ENCODE measurements at places on chromosomes 2 and 18.

DNA sequence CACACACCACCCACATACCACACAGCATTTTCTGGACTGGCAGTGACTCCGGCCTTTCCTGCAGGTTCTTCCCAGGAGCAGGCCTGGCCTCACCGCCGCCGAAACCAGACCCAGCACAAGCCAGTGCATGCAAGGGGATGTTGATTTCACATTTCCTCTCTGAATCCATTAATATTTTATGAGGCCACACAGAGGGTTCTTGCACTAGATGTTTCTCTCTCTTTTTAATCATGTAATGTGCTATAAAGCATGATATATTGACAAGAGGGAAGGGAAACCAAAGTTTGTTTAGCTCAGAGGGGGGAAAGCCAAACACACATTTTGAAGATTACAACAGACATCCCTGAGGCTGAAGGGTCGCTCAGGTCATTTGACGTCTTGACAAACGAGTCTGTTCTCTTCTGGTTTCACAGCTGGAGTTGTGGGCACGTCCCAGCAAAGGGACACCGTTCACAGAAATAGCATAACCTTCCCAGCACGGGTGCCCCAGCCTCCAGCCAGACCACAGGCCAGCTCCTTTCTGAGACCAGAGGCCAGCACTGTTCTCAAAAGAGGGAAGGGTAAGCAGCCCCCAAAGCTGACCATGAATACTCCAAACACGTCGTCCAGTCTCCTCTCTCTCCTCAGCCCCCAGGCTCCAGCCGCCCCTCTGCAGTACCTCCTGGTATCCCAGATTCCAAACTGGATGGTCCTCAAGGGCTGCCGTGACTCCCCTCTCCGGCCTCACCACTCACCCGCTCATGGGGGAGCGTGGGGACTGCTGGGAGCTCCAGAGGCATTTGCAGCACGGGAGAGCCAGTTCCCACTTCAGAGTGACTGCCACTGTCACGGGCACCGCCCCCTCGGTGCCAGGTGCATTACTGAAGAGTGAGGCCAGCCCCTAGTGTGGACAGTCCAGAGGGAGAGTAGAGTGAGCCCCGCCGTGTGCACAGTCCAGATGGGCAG, 340.3 kb upstream of the SALL3 start:
- DNase-seq = no peak

DNA sequence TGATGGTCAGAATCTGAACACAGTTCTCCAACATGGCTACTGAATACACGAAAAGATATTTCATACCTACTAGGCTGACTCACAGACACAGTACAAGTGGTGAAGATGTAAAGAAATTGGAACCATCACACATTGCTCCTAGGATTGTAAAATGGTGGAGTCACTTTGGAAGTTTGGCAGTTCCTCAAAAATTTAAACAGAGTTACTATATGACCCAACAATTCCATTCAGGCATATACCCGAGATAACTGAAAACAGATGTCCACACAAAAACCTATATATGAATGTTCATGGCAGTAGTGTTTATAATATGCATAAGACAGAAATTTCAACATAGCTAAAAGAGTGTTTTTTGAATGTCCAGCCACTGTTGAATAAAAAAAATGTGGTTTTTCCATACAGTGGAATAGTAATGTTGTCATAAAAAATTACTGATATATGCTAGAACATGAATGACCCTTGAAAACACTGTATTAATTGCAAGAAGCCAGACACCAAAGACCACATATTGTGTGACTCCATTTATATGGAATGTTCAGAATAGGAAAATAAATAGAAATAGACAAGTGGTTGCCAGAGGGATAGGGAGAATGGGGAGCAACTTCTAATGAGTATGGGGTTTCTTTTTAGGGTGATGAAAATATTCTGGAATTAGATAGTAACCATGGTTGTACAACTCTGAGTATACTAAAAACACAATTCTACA, 10.1 kb downstream of the RMP24 start:
- no peak for DNase-seq

- DNase-seq = no peak
Measured at GRCh38 chr2:188024811-188025210, 266.9 kb upstream of the GULP1 start.

- no peak for DNase-seq
Measured at GRCh38 chr2:112671801-112672200, 26.1 kb downstream of the SLC20A1 start.

GRCh38 chr18:24603151-24603550, 142.7 kb downstream of the HRH4 start:
- DNase-seq = no peak

GRCh38 chr2:120831891-120832290, 96.2 kb downstream of the GLI2 start:
- no peak for DNase-seq

GRCh38 chr18:69031571-69031970, 233.7 kb downstream of the CCDC102B start:
- DNase-seq = no peak

DNA sequence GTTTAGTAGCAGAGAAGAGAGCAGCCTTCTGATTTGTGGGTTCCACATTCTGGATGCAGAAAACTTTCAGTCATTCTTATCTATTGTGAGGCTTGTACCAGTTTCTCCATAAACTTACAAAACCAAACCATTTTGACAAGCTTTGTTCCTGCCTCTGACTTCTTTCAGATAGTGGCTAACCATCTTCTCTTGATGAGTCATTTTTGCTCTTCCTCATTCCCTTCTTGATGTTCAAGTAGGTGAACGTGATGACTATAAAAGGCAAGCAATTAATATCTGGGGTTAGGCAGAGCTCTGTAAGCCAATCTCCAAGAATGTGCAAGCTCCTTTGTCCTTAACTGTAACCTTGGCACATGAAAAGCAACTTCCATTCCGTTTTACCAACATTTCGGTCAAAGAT, 2083.1 kb upstream of the PIK3C3 start:
- DNase-seq = no peak

GRCh38 chr18:27249933-27250332, 64.8 kb upstream of the CHST9 start:
- no peak for DNase-seq

DNA sequence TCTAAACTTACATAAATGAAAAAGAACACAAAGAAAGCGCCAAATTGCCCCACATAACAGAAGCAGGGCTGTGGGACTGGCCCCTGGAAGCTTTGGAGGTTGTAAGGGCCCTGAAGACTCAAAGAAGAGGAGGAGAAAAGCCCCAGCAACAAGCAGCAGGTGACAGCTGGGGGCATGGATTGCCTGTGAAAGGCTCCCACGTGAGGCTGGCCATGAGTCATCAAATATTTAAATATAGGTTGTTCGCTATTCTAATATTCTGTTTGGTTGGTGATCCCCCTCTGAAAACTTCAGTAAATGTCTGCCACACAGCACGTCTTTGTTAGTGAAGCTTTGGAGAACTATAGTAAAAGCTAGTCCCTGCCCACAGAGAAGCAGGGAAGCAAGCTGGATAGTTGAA, 132.4 kb downstream of the MREG start:
- no peak for DNase-seq

DNA sequence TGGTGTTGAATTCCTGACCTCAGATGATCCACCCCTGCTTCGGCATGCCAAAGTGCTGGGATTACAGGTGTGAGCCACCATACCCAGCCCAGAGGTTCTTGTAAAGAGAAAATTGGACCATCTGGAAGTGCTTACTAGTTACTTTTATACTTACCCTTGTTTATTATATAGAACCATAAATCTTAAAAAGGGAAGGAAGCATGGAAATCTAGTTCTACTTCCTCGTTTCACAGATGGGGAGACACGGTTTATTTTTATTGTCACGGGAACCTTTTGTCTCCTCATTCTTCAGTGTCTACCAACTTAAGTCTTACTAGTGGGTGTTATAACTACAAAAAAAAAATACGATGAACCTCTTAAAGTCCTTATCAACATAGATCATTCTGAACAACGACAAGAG, 45.8 kb upstream of the PDK1 start:
- DNase-seq = no peak

GRCh38 chr2:26457251-26457666, 20.7 kb downstream of the OTOF start:
- no peak for DNase-seq

- peak; percentile 70 for DNase-seq
Measured at GRCh38 chr2:16038621-16039020, 98.3 kb downstream of the MYCN start.

Measured in right forelimb (tissue), 1 donor.